ENCODE measurements at places on chromosomes 13 and 19.

DNA sequence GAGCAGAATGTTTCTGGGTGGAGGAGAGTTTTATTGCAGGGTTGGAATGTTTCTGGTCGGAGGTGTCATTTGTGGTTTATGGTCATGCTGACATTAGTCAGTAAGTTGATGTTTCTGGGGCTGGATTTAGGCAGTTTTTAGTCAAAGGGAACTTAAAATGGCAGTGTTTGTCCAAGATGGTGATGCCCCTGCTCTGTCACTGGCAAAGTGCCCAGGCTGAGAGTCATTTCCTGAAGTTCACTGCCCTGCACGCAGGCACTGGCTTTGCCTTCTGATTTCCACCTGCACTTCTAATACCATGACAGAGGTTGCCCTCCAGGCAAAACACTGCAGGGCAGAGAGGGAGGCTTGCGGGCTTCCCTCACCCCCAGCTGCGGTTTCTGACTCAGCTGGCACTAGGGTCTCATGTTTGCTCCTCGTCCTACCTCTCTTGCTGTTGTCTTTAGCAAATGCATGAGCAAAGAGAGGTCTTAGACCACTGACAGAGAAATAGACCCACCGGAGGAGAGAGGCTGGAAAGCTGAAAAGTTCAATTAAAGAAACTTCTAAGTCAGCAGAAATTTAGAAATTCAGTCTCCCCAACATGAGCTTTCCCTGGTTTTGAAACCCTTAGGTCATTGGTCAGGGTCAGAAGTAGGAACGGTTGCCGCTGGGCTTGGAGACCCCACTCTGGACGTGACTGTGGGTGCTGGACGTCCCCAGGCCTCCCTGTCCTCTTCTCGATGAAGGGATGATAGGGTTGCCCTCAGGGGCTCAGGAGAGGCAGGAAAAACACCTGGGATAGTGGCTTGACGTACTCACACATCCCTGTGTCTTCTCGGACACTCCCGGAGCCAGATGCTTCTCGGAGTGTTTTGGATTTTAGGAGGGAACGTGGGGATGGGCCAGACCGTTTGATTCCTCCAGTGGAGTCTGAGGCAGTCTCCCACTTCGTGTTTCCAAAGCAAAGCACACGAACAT lies 26.3 kb downstream of the TMEM255B start:
- DNase-seq, result no peak

DNA sequence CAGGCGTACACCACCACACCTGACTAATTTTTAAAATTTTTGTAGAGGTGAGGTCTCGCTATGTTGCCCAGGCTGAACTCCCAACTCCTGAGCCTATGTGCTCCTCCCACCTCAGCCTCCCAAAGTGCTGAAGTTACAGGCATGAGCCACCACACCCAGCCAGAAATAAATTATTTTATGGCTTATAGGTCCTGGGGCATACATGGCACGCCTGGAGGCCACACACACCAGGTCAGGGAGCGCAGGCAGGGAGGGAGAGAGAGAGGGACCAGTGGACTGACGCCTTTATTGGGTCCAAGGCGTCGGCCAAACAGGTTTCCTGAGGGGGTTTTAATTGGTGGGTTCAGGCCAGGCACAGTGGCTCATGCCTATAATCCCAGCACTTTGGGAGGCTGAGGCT lies 6.8 kb downstream of the SPIB start:
- no peak for DNase-seq

- no peak for DNase-seq
These were observed 73.4 kb downstream of the AKAP11 start for GRCh38 chr13:42345367-42345766.

DNA sequence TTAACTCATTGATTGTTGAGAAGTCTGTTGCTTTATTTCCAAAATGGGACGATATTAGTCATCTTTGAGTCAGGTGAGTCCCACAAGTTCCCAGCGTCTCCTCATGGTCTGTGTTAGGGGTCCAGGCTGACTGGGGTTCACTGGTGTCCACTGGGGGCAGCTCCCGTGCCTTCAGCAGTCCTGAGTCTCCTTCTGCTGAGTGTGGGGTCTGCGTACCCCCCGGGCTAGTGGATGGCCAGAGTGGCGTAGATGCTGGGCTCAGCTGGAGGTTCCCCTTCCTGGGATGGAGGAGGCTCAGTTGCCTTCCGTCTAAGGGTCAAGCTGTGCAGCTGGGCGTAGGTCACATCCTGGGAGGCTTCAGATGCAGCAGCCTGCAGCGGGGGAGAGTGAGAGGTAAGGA lies 5.9 kb downstream of the LILRB3 start:
- no peak for DNase-seq

GRCh38 chr13:98150832-98151479 lies 8.1 kb downstream of the FARP1 start:
- DNase-seq, result no peak

DNA sequence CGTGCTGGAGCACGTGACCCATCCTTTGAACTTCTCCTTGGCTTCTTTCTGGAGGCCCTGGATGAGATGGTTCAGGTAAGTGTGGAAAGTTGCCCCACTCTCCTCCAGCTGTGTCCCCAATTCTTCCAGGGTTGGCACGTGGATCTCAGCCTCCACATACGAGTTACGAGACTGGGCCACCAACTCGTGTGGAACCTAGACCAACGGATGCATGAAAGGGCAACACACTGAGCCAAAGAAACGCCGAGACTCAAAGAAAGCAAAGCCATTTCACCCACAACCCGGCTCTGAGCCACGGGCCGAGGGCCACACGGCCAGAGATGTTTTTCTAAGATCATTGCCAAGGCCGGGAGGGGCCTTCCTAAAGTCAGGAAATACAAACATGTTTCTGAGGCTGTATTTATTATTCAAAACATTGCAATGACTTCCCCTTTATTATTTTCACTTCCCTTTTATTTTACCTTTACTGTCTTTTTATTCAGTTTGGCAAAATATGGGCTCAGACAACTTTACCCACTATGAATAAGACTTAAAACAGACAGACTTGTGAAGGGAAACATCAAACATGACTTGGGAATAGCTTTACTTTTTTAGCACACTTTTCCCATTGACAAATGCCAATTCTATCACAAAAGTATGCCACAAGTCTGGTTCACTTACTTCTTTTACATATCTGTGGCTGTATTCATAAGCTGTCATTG lies 94.6 kb downstream of the KL start:
- no peak for DNase-seq

DNA sequence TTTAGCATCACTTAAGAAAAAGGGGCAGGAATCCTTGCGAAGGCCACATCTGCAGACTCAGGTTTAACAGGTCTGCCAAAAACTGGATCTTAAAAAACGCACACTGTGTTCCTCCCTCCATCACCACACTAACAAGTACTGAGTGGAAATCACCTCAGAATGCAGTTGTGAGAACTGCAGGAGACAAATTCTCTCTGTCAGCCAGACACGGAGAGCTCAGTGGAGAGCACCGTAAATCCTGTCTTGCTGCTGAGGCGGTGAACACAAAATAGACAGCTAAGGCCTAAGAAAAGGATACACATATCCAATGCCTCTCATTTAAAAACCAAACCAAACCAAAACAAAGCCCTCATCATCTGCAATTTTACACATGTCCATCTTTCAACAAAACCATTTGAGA lies 1287.6 kb downstream of the EFNB2 start:
- no peak for DNase-seq

- no peak for DNase-seq
These were observed 8.8 kb downstream of the PAF1 start for GRCh38 chr19:39381910-39382611.

- no peak for DNase-seq
These were observed 254.7 kb upstream of the SGCG start for GRCh38 chr13:22925881-22926747.

GRCh38 chr19:35901055-35901644 lies 810 bp upstream of the NFKBID start:
- DNase-seq, result no peak

DNA sequence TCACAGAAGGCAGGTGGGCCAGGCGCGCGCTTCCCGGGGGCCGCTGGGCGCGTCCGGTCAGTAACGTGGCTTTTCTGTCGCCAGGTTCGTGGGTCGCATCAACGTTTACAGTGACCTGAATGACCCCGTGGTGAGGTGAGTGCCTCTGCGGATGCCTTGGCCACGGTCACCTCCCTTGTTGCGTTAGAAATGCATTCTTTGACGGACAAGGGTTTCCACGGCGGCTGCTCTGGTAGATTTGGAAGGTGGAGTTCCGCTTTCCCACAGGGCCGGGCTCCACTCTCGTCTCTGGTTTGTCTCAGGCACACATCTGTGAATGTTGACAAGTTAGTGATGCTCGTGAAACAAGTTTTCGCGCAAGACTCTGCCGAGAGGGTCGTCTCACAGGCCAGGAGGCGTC lies 130.0 kb downstream of the ATP11A start:
- no peak for DNase-seq

DNA sequence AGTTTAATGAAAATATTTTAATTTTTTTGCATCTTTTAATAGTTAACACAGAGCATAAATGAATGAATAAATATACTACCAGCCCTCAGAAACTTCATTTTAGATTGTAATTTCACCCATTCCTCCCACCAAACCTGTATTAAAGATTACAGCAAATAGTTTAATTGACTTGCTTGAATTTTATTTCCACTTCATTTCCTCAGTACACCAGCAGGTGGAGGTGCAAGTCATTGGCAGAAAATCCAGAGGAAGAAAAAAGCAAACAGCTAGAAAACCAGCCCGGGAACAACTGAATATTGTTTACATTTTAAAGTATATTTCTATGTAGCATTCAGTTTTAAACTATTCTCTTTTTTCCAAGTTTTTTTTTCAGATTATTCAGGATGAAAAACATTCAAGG lies 177.8 kb downstream of the OLFM4 start:
- DNase-seq, result no peak

- DNase-seq, result no peak
These were observed 11.6 kb upstream of the MZF1 start for GRCh38 chr19:58584498-58585441.

- no peak for DNase-seq
These were observed 62.8 kb upstream of the STARD13 start for GRCh38 chr13:33348366-33348765.

DNA sequence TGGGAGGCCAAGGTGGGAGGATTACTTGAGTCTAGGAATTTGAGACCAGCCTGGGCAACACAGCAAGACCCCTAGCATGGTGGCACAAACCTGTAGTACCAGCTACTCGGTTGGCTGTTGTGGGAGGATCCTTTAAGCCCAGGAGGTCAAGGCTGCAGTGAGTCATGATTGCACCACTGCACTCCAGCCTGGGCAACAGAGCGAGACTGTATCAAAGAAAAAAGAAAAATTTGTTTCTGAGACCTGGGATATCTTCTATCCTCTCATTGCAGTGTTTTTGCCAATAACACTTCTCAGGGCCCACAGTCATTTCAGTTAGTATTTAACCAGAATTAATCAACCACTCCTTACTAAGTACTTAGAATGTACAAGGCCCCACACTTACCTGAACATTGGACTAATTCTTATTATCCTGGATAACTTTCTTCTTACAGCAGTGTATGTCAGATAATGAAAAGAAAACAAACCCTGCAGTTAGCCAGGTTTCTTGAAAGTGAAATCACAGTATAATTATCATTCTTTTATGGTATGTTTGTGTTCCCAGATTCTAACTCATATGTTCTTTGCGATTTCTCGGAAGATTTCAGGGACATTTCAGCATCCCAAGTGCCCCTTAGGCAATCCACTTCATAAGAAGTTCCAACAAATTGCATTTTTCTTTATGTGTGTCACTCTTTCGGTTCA lies 75.6 kb upstream of the KLF5 start:
- DNase-seq, result no peak

DNA sequence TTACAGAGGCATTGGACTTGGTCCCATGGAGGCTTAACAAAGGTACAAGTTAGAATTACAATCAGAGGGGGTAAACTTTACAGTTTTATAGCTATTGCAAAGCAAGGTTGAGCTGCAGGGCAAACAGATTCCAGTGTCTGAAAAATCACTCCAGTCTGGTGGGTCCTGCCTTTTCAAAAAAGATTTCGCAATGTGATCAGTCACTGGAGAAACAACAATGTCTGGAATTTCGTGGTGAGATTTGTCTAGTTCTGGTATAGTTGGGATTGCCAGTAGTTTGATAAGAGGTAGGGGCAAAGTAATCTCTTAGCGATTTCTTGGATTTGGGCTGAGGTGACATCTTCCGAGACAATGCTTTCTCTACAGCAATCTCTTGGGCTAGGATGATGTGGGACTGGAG lies 1198.2 kb upstream of the PCDH9 start:
- DNase-seq, result no peak

DNA sequence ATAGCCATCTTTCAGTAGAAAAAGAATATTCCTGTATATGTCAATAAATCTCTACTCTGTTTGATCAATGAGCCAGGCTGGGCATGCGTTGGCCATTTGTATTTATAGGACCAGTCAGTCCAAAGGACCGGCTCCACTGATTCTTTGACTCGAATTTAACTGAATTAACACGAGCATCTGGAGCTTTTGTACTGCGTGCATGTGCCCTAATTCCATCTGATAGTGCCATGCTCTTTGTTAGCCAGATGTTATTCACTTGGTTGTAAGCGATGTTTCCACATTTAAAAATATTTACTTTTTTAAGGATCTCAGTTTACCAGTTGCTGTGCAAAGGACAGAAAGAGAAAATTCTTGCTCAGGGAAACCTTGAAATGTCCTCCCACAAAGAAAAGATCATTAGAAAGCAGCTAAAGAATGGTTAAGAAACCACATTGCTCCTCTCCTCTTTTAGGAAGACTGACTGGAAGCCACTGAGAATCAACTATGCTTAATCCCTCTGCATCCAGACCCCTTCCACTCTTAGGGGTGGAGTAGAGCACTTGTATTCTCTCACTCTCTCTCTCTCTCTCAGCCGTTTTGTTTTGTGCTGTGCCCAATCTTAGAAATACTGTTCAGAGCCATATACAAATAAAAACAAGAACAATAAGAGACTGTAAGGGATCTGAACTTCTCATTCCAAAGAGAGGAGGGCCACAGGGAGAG lies 165.8 kb downstream of the DCLK1 start:
- DNase-seq, result no peak

GRCh38 chr19:7921302-7921966 lies 1.3 kb downstream of the SNAPC2 start:
- no peak for DNase-seq

- DNase-seq, result no peak
These were observed 3.0 kb downstream of the MARK4 start for GRCh38 chr19:45254044-45254531.

All from stimulated activated CD8-positive, alpha-beta memory T cell treated with anti-CD3 and anti-CD28 coated beads, Interleukin-7, amount 100 ng/mL, for 48 hours (primary cell).